ENCODE measurements at places on chromosomes 5 and 9.

- no peak for DNase-seq
Observed at GRCh38 chr9:130173666-130173983, 1.4 kb downstream of the NCS1 start.

- no peak for DNase-seq
Observed at GRCh38 chr5:32711681-32712480, 760 bp downstream of the NPR3 start.

DNA sequence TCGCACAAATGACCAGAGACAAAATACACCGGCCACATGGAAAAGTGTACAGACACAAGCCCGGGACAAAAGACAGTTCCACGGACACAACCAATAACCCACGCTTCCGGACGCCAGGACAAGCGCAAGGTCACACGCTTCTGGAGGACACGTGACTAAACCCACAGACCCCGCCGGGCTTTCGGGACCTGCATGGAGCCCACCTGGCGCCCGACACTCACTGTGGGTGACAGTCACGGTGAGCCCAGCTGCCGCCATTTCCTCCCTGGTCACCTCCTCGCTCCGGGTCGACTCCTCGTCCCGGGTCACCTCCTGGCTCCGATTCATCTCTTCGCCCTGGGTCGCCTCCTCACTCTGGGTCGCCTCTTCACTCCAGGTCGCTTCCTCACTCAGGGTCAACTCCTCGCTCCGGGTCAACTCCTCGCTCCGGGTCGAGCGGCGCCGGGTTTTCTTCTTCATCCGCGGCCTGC is 470 bp downstream of the BAG1 start:
- peak; percentile 23 for DNase-seq

- no peak for DNase-seq
Observed at GRCh38 chr9:125161284-125161918, 18.1 kb upstream of the SCAI start.

DNA sequence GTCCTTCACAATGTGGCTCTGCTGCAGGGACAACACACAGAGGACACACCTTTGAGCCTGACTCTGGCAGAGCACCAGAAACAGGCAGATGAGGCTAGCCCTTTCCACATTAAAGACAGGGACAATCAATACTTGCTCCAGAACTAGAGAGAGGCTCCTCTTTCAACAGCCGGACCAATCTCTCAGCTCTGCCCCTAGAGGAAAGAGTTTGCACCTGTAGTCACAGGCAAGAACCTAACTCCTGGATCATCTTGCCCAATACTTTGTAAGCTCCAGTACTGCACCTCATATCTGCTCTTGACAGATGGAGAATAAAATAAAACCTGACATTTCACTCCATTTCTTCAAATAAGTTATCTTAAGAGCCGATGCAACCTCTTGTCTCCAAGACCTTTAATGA is 52.1 kb downstream of the EPB41L4A start:
- no peak for DNase-seq
